ENCODE measurements at places on chromosomes 4 and X. TPM values are rescaled to one million over a fixed set of nuclear protein-coding genes. Genes with fewer than 3 reads are reported as not detected.

- DNase-seq = no peak
These were observed 177.3 kb upstream of the DKK2 start for GRCh38 chr4:107213410-107213809.

DNA sequence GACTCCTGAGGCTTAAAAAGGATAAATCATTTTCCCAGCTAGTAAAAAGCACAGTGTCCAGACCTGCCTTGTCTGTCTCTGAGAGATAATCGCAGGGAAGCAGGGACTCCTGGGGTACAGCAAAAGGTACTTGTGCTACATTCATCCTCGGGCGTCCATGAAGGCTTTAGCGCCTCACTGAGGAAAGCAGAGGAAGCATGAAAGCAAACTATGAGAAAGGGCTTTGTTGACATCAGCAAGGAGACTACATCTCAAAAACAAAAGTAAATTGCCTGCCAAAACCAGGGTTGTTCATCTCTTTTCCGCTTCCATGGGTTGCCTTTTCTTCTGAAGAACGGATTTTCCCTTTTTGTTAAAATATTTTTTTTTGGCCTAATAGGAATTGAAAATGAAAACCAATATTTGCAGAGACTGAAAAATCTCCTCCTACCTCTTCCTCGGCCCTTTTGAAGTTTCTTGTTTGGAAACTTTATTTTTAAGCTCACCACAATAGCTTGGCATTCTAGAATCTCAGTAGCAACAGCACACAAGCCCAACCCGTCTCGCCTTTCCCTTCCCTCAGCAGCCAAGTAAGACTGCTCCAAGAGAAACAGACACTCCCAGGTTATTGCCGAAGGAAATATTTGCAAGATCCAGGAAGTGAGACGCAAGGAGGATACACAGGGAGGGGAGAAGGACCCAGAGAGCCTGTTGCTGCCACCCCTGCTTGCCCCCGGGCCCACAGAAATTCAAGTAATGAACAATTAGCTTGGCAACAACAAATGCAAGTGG, 148.3 kb upstream of the DGKK start:
- DNase-seq = no peak

GRCh38 chrX:7062276-7062675, 85.2 kb upstream of the STS start:
- no peak for DNase-seq

Gene HSD17B13
- not detected for total RNA-seq

Gene ALAS2
- not detected for total RNA-seq

Measured in esophagus squamous epithelium (tissue), 5 donors.